Fibroblast of lung (primary cell): ENCODE measurements at places on chromosomes 12 and 14. TPM values are rescaled to one million over a fixed set of nuclear protein-coding genes. Genes with fewer than 3 reads are reported as not detected.

DNA sequence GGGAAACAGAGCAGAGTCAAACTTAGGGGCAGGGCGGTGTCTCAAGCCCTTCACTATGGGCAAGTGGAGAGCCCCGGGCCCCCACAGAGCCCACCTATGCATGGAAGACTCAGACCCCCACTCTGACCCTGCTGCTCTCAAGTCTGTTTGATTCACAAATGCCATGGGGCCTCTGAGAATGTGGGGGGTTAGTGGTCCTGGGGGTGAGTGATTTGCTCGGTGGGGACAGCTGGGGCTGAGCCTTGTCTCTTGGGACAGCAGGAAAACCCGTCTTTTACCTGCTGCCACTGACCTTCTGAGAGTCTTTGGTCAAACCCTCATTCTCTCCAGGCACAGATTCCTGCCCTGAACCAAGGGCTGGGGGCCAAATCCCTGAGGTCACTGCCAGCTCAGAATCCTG lies 201.0 kb upstream of the RTL1 start:
- no peak for DNase-seq

DNA sequence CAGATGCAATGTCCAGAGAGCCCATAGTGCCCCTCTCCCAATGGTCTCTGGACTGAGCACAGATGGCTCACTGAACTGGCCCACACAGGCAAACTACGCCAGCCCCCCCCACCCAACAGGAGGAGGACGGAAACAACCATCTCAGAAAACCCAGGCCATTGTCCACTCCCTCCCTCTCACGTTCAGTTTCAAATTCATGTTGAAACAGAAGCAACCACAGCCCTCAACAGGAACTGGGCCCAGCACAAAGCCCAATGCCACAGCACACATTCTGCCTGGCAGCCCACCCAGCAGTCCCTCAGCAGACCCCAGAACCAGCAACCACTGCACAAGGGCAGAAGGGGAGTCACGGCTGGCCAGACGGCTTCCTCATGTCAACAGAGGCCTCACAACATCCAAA lies 10.6 kb downstream of the CCDC88C start:
- no peak for DNase-seq

DNA sequence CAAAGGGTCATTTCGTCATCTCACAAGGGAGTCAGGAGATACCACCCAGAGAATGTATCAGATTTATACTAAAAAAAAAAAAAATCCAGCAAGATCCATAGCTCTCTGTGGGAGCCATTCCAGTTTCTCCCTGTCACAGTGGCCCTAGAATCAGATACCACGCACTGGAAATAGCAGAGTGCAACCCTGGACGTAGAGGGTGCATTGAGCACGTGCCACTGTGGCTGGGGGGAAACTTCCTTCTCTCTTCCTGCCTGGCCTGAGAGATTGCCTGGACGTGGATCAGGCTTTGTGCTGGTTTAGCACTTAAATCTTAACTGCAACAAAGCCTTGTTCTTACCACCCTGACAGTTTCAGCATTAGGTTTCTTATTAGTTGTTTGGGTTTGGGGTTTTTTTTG lies 124.3 kb downstream of the FBXL14 start:
- no peak for DNase-seq

The IL26 gene
- total RNA-seq = 0.26 TPM in 1 of 2 replicates, not detected in the other

DNA sequence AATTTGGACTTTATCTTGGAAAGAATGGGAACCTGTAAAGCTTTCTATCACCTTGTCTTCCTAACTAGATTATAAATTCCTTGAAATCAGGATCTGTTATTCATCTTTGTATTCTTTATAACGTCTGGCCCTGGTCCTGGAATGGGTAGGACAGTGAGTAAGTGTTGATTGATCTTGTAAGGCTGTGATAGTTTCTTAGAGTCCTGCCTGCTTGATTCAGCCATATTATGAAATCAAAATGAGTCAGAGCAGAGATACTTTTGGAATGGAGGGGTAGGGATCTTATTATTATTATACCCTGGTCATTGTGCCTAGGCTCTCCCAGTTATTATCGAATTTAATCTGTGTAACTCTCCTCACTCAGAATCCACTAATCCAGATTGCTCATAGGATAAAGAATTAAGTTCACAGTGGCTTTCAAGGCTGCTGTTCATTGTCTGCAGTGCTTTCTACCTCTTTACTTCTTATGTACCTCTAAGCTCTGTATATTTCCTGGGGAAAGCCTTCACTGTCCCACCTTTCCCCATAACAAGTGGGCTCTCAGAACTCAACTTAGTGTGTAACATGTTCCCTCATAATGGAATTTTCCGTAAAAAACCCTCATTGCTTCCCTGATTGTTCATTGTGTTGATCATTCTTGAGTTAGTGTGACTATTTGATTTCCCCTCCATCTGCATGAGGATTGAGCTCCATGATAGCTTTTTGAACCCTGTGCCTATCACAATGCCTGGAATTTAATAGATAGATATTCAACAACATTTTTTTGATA lies 93.3 kb downstream of the DAAM1 start:
- DNase-seq = peak; percentile 76

GRCh38 chr14:68899033-68899603 lies 80.0 kb downstream of the ACTN1 start:
- no peak for DNase-seq

GRCh38 chr14:81450976-81451375 lies 50.9 kb upstream of the STON2 start:
- no peak for DNase-seq

- no peak for DNase-seq
Measured at GRCh38 chr12:132302466-132303358, 26.7 kb downstream of the GALNT9 start.

DNA sequence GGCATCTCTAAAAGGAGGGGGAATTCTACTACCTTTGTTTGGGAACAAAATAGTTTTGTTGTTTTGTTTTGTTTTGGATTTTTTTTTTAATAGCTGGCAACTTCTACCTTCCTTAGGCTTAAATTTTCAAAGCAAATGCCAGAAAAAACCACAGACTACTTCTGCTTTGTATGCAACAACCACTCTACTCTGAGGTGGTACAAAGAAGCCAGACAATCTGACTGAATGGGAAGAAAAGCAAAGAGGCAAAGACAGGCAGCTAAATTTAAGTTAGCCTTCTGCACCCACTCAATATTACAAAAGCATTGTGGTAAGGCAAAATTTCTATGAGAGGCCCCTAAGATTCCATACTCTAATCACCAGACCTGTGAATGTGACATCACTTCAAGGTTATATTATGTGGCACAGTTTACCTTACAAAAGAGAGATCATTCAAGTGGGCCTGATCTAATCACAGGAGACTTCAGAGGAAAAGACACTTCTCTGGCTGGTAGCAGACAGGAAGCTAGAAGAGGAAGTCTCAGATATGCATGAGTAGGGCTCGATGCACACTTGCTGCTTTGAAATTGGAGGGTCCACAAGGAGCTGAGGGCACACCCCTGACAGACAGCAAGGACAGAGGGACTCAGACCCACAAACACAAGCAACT lies 566.6 kb downstream of the RPS29 start:
- DNase-seq = no peak

The CISTR gene
- not detected in 2 replicates for total RNA-seq

GRCh38 chr14:104634886-104635570 lies 30.5 kb upstream of the TMEM179 start:
- DNase-seq = no peak

- no peak for DNase-seq
Measured at GRCh38 chr12:42422785-42423184, 96.8 kb downstream of the PPHLN1 start.

DNA sequence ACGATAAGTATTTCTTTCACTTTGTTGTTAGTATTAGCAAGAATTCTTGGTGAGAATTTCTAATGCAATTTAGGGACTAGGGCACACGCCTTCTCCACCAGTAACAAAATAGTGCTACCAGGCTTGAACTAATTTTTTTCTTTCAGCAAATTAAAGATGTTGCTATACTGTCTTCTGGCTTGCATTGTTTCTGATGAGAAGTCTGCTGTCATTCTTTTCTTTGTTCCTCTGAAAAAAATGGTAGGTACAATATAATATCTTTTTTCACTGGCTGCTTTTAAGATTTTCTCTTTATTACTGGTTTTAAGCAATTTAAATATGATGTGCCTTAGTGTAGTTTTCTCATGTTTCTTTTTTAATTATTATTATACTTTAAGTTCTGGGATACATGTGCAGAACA lies 171.2 kb downstream of the PCNX1 start:
- no peak for DNase-seq

- DNase-seq = peak; percentile 38
Measured at GRCh38 chr14:85248881-85249635, 280.9 kb upstream of the FLRT2 start.
